ENCODE measurements at places on chromosomes 16 and 17. TPM values are rescaled to one million over a fixed set of nuclear protein-coding genes. Genes with fewer than 3 reads are reported as not detected.

DNA sequence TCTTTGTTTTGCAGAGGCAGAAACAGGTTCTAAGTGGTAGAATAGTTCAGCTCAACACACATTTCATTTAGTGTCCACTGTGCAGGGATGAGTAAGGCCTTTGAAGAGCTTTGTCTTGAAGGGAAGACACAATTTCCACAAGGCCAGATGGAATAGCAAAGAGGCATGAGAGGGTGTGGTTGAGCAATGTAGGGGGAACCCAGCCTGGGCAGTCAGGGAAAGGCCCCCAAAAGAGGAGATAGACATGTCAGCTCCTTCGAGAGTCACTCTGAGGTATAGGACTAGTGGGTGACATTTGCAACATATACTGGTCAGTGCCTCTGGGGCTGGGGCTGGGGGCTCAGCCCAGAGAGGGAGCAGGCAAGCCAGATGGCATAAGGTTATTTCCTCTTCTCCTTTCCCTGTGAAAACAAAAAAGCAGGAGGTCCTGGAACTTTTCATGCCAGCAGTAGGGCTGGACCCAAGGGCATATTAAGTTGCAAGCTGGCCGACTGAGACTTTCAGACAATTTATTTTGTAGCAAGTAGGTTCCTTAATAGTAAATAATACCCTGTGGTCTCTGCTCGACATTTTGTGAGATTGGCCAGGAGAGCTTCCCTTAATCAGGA, 7.1 kb downstream of the ALKBH5 start:
- no peak for DNase-seq

- peak; percentile 64 for DNase-seq
Observed at GRCh38 chr16:11386791-11387546, 41.7 kb downstream of the RMI2 start.

DNA sequence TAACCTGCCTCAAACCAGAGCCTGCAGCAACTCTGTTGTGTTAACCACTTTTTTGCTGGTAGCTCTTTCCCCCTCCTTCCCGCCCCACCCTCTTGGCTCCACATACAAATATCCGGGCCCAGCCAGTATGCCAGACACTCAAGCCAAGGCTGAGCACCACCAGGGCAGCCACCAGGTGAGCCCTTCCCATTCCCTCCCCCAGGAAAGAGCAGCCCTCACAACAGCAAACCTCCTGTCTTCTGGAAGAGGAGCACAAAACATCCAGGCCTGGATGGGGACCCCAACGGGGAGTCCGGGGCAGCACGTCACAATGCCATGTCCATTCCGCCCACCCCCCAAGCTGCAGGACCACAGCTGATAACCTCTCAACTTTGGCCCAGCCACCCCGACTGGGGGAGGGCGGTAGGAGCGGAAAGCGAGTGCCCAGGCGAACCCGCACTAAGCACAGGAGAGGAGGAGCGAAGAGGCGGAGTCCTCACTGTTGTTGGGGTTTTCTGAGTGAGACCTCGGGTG, 757 bp downstream of the ORMDL3 start:
- no peak for DNase-seq

- DNase-seq = peak; percentile 65
Observed at GRCh38 chr17:77208217-77208808, 67.5 kb downstream of the SEC14L1 start.

DNA sequence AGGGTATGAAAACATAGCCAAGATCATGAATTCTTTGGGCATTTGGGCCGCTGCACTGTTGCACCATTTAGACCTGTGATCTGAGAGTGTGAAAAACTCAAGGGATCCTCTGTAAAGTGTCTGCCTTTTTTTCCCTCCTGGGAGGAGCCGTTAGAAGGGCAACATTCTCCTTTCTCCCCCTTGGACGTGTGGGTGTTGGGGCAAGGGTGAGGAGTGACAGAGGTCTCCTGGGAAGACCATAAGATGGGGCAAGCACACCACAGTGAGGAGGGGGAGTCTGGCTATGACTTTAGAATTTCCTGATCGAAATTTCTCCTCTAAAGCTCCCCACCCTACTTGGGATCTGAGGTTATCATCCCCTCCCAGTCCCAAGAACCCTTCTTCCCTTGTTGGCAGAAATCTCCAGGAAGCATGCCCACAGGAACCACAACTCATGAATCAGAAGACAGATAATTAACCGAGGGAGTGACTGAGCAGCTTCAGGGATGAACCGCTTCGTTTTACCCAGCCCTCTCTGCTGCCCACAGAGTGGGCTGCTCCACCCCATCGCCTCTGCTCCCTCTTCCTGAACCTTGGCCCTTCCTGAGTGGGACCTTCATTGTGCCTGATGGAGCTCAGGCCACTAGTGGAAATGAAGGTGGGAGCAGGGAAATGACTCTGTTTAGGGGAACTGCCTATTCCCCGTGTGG, 4.2 kb downstream of the ITGB3 start:
- DNase-seq = no peak

DNA sequence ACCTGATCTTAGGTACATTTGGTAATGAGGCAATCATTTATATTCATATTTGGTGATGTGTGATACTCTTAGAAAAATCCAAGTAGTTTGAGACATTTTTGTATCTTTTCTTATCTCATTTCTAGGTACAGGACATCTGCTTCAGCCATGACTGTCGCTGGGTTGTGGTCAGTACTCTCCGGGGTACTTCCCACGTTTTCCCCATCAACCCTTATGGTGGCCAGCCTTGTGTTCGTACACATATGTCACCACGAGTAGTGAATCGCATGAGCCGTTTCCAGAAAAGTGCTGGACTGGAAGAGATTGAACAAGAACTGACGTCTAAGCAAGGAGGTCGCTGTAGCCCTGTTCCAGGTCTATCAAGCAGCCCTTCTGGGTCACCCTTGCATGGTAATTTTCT, 312.2 kb downstream of the BCAS3 start:
- DNase-seq = no peak

DNA sequence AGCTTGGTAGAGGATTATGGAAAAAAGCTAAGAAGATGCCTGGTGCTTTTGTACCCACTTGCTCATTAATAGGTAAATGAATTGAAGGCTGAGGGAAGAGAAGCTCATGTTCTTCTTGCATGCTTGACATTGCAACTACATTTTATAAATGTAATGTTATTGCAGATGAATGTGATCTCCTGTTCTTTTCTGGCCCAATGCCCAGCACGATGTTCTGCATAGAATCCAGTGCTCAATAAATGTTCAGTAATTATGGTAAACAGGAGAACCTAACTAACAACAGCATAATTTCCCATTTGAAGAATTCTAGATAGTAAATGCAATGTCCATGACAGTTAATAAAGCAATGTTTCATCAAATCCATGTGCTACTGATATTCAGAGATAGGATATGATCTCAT, 638.2 kb upstream of the SOX9 start:
- DNase-seq = no peak

DNA sequence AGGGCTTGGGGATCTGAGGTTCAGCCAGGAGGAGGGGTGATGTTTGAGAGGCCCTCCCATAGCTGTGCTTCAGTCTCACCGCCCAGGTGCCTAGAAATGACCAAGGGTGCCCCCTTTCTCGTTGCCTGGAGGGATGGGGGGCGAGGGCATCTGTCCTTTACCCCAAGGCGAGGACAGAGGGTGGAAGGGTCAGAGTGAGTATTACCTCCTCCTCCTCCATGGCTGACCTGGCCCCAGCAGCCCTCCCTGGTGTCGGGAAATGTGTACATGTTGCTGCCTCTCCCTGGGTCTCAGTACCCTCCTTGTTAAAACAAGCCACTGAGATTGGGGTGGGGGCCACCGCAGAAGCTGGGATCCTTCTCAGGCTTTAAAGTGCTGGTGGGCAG, 2.4 kb downstream of the NECAB2 start:
- DNase-seq = no peak

GRCh38 chr16:77869997-77870813, 81.8 kb downstream of the VAT1L start:
- no peak for DNase-seq

- no peak for DNase-seq
Observed at GRCh38 chr16:81601601-81602255, 157.1 kb downstream of the CMIP start.

DNA sequence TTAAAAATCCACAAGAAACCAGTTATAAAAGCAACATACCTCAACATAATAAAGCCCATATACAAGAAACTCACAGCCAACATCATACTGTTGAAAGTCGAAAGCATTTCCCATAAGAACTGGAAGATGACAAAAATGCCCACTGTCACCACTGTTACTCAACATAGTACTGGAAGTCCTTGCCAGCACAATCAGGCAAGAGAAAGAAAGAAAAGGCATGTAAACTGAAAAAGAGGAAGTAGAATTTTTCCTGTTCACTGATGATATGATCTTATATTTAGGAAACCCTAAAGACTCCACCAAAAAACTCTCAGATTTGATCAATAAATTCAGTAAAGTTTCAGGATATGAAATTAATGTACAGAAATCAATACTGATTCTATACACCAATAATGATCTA, 45.1 kb downstream of the AHSP start:
- DNase-seq = no peak

- peak; percentile 51 for DNase-seq
Observed at GRCh38 chr17:38560503-38561318, 45.0 kb downstream of the SRCIN1 start.

- DNase-seq = no peak
Observed at GRCh38 chr17:3602499-3602898, 6.7 kb downstream of the TRPV1 start.

GRCh38 chr16:22139008-22139407, 23.3 kb upstream of the SDR42E2 start:
- DNase-seq = no peak

GRCh38 chr17:69643686-69644085, 229.2 kb downstream of the MAP2K6 start:
- DNase-seq = no peak

GRCh38 chr17:63479495-63480184, 2.8 kb downstream of the ACE start:
- DNase-seq = peak; percentile 49

DNA sequence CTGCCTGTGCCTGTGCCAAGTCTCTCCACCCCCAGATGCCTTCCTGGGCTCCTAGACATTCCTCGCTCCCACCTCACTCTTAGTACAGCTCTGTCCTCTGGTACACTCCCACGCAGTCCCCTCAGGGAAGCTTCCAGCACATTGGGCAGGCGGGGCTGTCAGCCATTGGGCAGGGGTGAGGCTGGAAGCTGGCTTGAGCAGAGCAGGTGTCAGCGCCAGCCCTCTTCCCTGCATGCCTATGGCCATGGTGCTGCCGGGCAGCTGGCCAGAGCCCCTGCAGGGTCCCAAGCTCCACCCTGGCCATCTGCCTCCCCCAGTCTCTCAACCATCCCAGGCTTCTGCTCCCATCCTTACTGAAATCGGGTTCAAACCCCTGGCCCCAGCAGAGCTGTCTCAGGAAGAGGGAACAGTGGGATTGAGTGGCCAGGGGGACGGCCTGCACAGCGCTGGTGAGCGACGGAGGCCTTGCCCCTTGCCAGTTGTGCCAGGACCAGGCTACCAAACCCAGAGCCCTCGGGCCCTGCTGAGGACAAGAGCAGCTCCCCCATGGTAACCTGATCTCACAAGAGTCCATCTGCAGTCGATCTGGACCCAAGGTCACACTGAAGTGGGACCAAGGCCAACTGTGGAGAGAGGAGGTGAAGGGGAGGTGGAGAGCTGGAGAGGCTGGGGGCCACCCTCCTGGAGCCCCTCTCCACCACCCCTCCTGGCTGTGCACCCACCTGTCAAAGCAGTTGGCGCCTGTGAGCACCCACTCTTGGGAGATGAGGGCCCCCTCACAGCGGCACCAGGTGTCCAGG, 2.4 kb upstream of the B9D1 start:
- DNase-seq = no peak

- peak; percentile 74 for DNase-seq
Observed at GRCh38 chr16:31356566-31357323, 1.8 kb downstream of the ITGAX start.

DNA sequence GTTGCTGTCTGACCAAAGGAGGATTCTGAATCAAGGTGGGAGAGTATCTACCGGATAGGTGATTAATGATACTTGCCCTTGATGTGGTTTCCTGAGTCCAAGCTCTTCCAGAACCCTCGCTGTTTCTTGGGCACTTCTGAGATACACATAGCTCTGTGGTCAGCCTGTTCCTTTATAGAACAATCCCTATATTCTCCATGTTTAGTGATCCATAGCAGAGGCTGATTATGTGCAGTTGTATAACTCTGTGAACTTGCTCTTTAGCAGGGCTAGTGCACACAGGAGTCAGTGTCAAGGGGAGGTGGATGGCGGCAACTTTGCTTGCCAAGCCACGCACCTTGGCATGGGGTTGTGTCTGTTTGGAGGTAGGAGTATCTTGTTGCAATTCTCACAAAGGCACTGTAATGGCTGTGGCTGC, 36.1 kb downstream of the ARL4D start:
- no peak for DNase-seq

DNA sequence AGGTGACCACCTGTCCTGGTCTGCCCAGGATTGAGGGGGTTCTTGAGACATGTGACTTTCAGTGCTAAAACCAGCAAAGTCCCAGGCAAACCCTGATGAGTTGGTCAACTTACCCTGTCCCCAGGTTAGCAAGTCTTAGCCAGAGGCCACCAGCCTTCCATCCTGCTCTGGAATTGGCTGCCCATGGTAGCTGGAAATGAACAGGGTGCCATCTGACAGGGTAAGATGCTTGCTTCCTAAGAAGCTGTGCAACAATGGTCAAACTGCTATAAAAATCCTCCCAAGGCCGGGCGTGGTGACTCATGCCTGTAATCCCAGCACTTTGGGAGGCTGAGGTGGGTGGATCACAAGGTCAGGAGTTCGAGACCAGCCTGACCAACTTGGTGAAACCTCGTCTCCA, 22.8 kb upstream of the MTMR4 start:
- DNase-seq = no peak

GRCh38 chr16:49748322-49748721, 107.6 kb downstream of the ZNF423 start:
- no peak for DNase-seq

GRCh38 chr17:30450125-30451027, 26.8 kb upstream of the GOSR1 start:
- no peak for DNase-seq

GRCh38 chr16:7482032-7482431, 149.4 kb downstream of the RBFOX1 start:
- no peak for DNase-seq

DNA sequence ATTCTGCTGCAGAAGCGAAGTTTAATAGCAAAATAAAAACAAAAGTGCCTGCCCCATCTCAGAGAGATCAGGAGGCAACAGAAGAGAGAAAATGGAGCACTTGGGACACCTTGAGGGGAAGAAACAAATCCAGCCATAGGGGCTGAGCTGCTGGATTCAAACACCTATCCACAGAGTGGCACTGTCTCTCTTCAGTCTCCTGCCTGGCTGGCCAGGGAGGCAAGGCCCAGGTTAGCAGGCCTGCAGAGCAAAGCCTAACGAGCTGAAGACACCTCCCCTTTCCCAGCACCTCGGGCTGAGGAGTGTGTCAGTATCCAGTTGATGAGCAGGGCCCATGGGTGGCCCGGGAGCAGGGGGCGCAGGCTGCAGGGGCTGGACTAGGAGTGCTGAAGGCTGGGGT, 8.8 kb upstream of the KRT31 start:
- DNase-seq = no peak

NDRG4 gene
- 70.3 TPM for total RNA-seq

SLC6A2 gene
- total RNA-seq = 24.8 TPM

C17orf113 gene
- total RNA-seq = 2.3 TPM

C17orf67 gene
- total RNA-seq = 3.7 TPM

CDH16 gene
- not detected for total RNA-seq

SCARF1 gene
- 5.5 TPM for total RNA-seq

All from suprapubic skin (tissue), 4 donors.